Fibroblast of lung (primary cell): ENCODE measurements at places on chromosomes 4 and X.

- DNase-seq = no peak
Observed at GRCh38 chr4:183153190-183153916, 54.3 kb downstream of the WWC2 start.

DNA sequence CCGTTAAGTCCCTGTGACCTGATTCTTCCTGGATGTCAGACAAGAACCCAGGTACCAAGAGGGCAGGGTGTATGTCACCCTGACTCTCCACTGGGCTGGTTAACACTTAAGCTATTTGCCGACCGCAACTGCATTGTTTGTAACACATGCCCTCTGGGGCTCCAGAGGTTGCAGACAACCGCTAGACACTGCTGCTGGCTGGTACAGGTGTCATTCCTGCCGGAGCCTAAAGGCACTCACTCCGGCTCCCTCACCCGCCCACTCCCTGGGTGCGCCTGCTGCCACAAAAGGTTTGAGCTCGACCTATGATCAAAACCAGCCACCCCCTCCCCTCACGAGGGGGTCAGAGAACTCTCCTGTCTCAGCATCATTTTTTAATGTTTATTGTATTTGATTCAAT, 208.2 kb downstream of the FAT4 start:
- DNase-seq = no peak

DNA sequence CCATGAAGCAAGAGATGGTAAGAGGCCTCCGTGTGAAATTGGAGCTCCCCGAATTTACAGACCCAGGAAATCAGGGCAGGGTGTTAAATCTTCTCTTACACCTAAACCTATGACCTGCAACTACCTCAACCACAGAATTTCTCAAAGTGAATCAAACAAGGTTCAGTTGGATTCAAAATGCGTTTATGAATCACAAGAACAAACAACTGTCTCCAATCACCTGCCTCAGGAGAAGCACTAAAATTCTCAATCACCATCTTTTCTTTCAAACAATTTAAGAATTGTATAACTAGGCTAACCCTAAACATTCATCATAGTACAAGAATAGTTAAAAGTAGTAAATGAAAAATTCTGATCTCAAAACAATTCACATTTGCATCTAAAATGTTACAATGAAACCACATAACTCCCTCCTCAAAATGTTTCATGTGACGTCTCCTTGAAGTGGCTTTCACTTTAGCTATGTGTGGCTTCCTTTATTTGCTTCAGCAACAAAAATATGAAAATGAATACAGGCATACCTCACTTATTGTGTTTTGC, 19.2 kb downstream of the PPP3CA start:
- DNase-seq = no peak

DNA sequence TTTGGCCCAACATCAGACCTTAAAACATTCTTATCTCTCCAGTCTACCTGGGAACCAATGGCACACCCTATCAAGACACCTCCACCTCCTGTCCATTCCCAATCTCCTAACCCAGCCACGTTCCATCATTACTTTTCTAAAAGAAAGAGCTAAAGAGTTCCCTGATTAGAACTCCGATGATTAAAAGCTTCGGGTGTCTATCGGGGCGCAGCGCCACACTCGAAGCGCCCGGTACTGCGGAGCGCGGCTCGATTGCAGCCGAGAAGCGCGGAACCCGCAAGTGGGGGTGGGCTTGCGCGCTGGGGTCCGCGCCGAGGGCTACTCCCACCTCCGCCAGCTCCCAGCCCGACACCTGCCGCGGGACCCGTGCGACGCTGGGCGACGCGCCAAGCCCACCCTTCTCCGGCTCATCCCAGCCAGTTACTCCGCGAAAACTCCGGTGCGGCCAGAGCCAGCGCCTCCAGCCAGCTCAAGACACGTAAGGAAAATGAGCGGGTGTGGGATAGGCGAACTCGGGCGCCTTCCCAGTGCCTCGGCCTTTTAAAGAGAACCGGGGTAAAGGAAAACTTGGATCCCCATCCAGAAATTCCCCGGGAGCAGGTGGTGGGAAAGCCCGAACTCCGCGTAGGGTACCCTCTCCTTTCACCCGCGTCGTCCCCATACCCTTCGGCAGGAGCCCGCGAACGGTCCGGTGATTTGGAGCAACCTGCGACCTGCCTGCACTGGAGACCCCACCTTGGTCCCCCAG, 593 bp downstream of the NPY1R start:
- DNase-seq = peak; percentile 32

- DNase-seq = no peak
Observed at GRCh38 chr4:53626491-53626890, 35.2 kb upstream of the LNX1 start.
